ENCODE measurements at places on chromosomes 12 and 14.

- DNase-seq = peak; percentile 84
Measured at GRCh38 chr12:84131076-84131475, 781.5 kb downstream of the SLC6A15 start.

GRCh38 chr12:67469666-67470065, 178.9 kb upstream of the DYRK2 start:
- no peak for DNase-seq

GRCh38 chr12:93776581-93777018, 99.4 kb downstream of the CRADD start:
- DNase-seq = peak; percentile 98

DNA sequence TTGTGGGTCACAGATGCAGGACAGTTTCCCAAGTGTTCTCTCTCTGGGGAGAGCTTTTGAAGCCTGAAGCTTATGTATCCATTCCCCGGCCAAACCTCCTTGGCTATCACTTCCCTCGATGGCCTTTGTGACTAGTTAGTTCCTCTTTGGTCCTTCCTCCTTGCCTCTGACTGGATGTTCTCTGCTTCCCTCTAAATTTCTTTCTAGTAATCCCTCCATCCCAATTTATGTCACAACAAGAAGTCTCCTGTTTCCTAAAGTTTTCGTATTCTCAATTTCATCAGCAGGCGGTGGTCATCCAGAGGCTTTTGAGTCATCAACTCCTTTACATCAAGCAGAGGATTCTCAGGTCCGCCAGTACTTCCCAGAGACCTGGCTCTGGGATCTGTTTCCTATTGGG, 27.5 kb downstream of the A2ML1 start:
- DNase-seq = no peak

GRCh38 chr12:41212625-41213024, 24.5 kb downstream of the PDZRN4 start:
- DNase-seq = no peak

DNA sequence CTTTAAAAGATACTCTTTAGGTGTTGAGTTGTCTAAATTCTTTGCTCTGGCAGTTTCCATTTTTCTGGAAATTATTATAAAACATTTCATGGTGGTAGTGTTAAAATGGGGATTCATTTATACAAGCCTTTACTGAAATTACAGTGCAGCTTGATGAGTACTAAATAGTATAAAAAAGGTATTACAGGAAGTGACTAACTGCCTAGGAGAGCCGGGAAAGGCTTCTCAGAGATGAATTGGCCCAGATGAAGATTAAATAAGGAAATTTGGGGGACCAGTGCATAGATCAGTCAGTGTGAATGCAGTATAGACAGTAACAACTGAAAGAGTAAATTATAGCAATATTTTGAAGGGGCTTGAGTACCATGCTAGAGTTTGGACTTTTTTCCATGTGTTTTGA, 7.5 kb downstream of the PSMA6 start:
- DNase-seq = no peak

DNA sequence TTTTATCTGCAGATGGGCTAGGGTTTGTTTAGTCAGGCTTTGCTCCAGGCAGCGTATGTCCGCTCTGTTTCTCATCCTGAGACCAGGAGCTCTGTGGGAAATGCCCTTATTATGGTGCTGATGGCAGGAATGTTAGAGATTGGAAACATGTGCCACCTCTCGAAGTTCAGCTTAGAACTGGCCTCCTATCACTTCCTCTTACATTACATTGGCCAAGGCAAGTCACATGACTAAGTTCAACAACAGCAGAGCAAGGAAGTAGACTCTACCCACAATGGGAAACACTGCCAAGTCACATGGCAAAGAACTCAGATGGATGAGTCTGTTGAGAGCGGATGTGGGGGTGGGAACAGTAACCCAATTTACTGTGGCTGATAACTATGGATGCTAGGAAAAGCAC, 161.9 kb upstream of the WSCD2 start:
- DNase-seq = no peak

DNA sequence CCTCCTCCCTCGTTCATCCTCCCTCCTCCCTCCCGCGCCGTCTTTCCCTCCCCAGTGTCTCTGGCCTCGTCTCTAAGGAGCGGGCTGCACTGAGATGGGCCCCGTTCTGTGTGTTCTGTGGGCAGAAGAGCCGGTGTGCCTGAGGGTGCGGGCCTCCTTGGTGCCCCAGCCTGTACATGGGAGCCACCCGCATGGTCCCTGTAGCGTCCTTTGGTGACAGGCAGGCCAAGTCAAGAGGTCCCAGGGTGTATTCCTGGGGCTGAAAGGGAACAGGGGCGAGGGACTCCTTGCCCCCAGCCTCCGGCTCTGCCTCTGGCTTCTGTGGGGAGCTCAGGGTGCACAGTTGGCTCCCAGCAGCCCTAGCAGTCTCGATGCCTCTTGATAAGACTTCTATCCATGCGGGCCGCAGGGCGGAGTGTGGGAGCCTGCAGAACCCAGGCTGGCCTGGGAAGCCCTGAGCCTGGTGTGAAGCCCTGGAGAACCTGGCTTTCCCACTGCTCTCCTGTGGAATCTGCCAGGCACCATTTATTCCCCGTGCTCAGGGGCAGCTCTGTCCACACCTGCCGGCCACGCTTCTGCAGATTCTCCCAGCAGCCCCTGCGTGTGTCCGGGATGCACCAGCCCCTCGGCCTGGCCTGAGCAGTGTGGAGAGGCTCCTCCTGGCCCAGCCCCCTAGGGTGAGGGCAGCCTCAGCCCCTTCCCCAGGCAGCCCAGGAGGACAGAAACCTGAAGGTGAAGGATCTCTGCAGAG, 181.3 kb downstream of the KIF26A start:
- DNase-seq = no peak

DNA sequence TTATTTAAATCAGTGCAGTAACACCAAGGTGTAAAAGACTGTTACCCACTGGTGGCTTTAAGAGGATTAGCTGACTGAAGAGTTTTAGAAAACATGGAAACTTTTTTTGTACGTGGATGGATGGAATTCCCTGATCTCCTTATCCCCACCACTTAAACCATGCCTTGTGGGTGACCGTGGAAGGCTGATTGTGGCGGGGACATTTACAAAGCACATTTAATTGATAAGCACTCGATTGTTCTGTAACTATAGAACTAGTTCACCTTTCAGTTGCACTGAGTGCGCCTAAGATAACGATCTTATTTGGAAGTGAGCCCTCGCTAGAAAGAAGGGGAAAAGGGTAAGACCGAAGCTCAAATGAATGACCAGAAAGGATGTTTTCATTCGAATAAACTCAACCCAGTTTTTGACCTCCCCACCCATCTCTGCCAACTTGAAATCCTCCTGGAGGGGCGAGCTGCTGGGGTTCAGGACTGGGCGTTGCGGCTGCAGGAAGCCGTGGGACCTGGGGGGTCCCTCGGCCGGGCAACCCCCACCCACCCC, 688 bp upstream of the RASSF3 start:
- no peak for DNase-seq

DNA sequence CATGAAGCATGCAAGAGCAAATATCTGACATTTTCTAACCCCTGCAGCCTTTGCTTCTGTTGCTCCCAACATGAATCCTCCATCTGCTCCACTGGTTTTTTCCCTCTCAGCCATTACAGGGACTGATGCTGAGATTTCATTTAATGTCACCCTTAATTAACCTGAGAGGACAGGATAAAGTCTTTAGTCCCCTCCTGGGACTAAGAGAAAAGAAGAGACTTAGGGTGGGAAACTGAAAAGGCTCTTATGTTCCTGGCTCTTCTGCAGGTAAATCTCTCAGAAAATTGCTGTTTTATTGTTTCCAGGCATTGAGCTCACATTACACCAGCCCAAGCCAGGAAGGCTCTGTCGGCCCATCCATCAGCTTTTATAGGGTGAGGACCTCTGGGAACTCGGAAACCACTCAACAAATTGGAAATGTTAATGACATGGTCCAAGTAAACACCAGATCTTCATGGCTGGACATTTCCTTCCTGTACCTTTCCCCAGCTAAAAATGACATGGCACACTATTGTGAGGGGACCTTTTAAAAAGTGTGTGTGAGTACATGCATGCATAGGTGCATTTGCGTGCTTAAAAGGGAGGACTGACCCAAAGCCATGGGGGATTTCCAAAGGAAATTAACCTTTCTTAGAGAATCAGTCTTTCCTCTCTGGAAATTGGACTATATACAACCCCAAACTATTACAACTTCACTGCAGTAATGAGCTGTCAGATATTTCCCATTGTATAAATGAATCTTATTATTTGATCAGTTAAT, 408.1 kb upstream of the TMTC1 start:
- no peak for DNase-seq

DNA sequence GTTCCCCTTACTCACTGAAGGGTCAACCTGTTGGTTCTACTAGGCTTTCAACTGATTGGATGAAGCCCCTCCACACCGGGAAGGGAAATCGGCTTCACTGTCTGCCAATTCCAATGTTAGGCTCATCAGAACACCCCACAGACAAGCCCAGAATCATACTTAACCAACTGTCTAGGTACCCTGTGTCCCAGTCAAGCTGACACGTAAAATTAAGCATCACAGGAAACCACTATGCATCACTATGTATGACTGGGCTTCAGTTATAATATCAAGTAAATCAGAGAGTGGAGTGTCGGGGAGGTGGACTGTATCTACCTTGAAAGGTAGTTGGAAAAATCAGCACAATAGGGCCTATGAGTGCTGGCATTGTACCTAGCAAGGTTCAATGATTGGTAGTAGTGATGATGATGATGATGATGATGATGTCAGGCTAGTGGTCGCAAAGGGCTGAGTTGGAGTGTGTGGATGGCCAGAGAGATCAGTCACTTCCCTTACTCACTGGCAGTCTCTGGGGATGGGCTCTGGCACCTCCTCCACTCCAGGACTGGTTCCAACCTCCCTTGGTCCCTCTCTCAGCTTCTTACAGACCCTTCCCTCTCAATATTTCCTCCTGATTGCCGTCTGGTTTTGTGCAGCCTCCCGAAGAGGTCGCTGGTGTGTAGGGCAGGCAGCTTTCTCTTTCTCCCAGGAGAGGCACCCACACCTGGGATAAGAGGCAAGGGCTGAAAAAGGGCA, 3.3 kb upstream of the ATG101 start:
- no peak for DNase-seq

DNA sequence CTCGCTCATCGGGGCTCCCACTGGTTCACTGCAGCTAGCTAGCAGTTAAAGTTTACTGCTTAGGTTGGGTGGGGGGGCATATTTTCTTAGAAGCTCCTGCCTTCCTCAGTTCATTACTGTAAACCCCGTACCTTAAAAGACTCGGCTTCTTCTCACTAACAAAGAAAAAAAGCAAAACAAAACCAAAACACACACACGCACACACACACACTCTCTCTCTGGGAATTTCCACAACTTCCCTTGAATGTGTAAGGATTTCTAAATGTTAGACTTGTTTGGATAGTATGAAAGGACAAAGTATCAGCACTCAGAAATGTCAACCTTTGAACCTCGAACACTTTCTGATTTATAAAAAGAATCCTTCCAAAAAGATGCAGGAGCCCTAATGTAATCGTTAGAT, 927 bp downstream of the PTHLH start:
- DNase-seq = no peak

- DNase-seq = no peak
Measured at GRCh38 chr12:119423285-119423684, 88.8 kb downstream of the CCDC60 start.

- DNase-seq = no peak
Measured at GRCh38 chr12:42812871-42813270, 223.3 kb upstream of the PRICKLE1 start.

GRCh38 chr12:89225401-89225800, 126.9 kb downstream of the DUSP6 start:
- no peak for DNase-seq

GRCh38 chr12:41802803-41803202, 341.9 kb downstream of the GXYLT1 start:
- DNase-seq = no peak

GRCh38 chr14:92499234-92499633, 14.3 kb upstream of the RIN3 start:
- DNase-seq = no peak

GRCh38 chr12:32494656-32495055, 95.3 kb downstream of the FGD4 start:
- no peak for DNase-seq

GRCh38 chr12:53380794-53381730, 1.1 kb downstream of the SP1 start:
- no peak for DNase-seq

DNA sequence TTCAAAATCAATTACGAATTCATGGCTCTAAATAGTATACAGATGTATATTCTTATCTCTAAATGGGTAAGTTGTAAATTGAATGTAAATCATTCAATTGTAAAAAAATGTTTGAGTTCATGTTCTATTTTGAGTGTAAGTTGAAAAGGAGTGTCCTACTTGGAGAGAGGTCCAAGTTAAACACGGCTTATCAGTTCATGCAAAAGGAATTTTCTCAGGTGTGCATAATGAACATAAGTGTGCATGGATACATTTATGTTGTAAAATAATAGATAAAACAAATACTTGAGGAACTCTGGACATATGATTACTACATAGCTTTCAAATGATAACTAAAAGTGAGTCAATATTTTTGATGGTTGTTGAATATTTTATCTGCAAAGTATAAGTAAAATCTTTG, 79.5 kb downstream of the PPFIA2 start:
- no peak for DNase-seq

GRCh38 chr14:72634691-72635616, 258.9 kb downstream of the DPF3 start:
- DNase-seq = no peak

- DNase-seq = no peak
Measured at GRCh38 chr14:23929136-23929535, 24.4 kb upstream of the DHRS4 start.

GRCh38 chr12:32755051-32755653, 545 bp downstream of the YARS2 start:
- no peak for DNase-seq

DNA sequence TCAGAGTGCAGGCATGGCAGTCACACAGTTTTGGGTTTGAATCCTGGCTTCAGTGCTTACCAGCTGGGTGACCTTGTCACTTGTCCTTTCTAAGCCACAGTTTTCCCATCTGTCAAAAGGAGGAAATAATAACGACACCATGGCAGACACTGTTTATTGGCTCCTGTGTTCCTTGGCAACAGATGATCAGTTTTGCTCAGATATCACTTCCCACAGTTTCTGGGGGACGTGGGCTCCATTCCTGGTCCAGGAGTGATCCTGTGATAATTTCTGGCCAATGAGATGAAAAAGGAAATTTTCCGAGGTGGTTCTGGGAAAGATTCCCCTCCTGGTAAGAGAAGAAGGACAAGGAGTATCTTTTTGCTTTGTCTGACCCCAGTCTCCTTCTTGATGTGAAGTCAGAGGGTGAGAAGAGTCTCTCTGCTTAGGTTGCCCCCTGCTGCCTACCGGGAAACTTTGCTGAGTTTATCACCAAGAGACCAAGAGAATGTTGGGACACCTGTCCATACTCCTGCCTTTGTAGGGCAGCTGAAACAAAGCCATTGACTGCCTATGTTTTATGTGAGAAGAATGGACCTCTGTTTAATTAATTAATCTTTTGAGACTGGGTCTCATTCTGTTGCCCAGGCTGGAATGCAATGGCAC, 178.9 kb upstream of the NRXN3 start:
- DNase-seq = no peak

GRCh38 chr14:70700955-70701585, 59.4 kb downstream of the TTC9 start:
- no peak for DNase-seq

All from fibroblast of skin of left biceps (primary cell).